ENCODE measurements at places on chromosomes 7 and 10.

DNA sequence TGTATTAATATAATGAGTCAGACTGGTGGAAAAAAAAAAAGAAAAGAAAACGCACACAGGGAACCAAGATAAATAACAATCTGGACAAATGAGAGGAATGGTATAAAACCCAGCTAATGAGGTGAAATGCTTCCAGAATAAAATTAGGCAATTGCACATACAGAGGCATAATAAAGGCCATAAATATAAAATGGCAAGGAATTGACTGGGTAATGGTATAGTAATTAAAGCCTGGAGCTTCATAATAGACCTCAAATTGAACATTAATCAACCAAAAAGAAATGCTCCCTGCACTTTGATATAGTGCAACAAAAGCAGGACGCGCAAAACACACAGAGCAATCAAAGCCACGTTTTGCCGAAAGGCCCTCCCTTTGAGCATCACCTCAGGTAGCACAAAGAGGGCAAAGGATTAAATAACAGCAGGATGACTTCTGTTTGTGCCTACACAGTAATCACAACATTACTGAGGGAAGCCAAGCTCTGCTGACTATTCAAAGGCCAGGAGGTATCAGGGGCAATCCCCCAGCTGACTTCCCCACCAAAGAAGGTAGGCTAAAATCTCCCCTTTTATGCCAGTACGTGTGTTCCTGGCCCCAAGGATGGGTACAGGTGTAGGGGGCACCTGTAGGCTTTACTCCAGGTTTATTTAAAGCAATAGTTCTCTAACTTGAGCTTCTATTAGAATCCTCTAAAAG is 343.7 kb downstream of the ELMO1 start:
- DNase-seq, result no peak

- DNase-seq, result no peak
These were observed 7.0 kb upstream of the RPEL1 start for GRCh38 chr10:103238506-103239252.

- DNase-seq, result no peak
These were observed 92.7 kb downstream of the NRG3 start for GRCh38 chr10:81967716-81968115.

DNA sequence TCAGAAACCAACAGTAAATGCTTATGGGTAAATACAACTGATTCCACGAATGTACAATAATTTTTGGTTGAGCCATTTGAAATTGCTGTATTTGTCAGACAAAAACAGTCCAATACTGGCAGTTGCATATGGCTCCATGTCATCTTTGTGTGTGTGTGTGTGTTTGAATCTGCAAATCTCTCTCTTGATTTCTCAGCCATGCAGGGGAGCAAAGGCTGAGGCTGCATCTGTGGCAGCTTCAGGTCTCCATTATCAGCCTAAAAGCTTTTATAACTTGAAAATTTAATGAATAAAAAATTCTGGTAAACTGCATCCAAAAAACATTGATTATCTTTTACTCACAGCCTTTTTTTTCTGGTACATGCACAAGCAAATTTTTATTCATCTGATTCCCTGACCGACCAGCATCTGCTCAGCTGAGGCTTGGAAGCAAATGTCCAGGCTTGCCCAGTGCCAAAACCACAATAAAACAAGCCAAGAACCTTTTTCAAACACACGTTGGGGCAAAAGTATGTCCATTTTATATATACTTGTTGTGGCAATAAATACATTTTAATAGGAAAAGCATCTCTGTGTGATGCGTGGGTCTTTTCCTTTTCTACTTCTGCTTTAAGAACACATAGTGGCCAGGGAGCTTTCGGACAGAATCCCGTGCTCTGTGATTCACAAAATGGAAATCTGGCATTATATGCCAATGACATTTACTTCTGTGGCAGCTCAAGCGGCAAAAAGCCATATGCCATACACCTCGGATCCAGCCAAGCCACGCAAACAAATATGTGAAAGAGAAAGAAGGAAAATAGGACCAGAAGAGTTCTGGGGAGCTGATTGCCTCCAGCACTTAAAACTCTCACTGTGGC is 275.6 kb upstream of the AOAH start:
- DNase-seq, result no peak

DNA sequence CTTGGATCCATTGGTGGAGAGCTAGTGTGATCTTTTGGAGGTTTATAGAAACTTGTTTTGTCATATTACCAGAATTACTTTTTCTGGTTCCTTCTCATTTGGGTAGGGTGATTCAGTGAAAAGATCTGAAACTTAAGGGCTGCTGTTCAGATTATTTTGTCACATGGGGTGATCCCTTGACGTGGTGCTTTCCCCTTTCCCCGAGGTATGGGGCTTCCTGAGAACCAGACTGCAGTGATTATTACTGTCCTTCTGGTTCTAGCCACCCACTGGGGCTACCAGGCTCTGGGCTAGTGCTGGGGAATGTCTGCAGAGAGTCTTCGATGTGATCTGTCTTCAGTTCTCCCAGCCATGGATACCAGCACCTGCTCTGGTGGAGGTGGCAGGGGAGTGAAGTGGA is 1030.0 kb downstream of the GRM8 start:
- DNase-seq, result no peak

GRCh38 chr7:24200407-24200966 is 83.5 kb upstream of the NPY start:
- DNase-seq, result no peak

GRCh38 chr7:75584354-75584753 is 92.2 kb downstream of the SPDYE5 start:
- no peak for DNase-seq

DNA sequence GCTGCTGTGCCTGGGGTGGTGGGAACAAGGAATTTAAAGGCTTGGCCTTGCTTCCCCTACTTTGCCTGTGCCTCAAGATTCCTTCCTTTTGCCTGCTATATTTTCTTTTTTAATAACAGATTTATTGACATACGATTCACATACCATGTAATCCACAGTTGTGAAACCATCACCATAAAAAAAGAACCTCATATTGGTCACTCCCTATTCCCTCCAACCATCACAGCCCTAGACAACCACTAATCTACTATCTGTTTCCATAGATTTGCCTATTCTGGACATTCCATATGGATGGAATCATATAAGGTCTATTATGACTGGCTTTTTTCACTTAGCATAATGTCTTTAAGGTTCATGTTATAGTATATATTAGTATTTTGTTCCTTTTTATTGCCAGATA is 59.3 kb upstream of the TRIM8 start:
- DNase-seq, result no peak

GRCh38 chr10:86981716-86982115 is 13.4 kb downstream of the ADIRF start:
- no peak for DNase-seq

GRCh38 chr10:26621243-26621888 is 76.1 kb upstream of the PDSS1 start:
- DNase-seq, result no peak

DNA sequence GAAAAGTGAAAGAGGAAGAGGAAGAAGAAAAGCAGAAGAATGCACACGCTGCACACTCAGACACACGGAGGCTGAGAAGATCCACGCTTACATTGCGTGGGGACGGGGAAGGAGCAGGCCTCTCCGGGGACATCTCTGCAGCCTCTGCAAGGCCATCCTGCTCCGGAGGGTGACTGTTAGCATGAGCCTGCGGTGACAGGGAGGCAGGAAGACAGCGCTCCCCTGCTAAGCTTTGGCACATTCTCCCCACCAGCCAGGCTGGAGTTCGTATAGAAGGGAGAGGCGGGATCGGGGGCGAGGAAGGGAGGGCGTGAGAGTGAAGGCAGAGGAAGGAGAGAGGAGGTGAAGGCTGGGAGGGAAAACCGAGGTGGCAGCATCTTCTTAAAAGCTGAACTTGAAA is 366.0 kb upstream of the SHH start:
- DNase-seq, result no peak

DNA sequence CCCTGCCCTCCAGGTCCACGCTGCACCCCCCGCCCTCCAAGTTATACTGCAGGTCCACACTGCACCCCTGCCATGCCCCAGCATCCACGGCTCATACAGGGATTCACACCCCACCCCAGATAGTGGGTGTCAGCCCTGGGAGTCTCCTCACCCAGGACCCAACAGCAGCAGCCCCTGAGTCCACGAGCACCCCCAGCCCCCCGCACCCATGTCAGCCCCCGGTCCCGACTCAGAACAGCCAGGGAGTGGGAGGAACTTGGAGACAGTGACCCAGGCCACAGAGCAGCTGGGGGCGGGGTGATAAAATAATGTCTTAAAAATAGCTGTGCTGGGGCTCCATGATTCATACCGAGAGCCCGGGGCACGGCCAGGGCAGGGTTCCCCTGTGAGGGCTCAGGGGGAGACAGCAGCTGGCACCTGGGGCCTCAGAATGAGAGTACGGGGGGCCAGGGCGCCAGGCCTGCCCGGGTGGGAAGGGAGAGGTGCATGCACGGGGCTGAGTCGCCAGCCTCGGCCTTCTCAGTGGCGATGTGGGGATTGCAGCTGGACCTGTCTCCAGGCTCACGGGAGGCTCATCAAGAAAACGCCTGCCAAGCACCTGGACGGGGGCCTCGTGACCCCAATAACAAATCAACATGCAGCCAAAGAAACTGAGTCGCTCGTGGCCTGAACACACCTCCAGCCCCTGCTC is 29.8 kb downstream of the ADAP1 start:
- no peak for DNase-seq

DNA sequence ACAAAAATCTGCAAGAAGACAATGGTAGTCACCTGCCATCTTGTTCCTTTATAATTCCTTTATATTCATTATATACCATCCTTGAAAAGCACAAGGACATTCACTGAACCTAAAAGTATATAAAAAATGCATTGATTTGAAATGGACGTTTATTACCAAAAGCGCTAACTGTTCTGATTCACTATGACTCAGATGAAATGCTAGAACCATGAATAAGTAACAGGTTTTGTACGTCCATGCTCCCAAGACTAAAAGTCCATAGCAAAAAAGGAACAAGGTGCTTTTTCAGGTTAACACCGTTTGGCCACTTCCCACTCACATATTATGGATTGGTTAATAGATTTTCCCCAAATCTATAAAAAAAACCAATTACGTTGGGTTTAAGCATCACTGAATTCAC is 109.4 kb downstream of the PPP1R17 start:
- DNase-seq, result no peak

- no peak for DNase-seq
These were observed 95.8 kb downstream of the ARHGAP22 start for GRCh38 chr10:48508791-48509772.

DNA sequence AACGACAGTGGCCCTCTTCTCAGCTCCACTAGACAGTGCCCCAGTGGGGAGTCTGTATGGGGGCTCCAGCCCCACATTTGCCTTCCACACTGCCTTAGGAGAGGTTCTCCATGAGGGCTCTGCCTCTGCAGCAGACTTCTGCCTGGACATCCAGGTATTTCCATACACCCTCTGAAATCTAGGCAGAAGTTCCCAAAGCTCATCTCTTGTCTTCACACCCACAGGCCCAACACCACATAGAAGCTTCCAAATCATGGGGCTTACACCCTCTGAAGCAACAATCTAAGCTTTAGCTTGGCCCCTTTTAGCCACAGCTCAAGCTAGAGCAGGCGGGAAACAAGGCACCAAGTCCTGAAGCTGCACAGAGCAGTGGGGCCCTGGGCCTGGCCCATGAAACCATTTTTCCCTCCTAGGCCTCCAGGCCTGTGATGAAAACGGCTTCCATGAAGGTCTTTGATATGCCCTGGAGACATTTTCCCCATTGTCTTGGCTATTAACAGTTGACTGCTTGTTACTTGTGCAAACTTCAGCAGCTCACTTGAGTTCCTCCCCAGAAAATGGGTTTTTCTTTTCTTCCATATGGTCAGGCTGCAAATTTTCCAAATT is 89.2 kb downstream of the KBTBD2 start:
- DNase-seq, result no peak

GRCh38 chr7:128177768-128178550 is 63.1 kb upstream of the LEP start:
- DNase-seq, result no peak

- DNase-seq, result no peak
These were observed 25.1 kb downstream of the UPP1 start for GRCh38 chr7:48114115-48114514.

DNA sequence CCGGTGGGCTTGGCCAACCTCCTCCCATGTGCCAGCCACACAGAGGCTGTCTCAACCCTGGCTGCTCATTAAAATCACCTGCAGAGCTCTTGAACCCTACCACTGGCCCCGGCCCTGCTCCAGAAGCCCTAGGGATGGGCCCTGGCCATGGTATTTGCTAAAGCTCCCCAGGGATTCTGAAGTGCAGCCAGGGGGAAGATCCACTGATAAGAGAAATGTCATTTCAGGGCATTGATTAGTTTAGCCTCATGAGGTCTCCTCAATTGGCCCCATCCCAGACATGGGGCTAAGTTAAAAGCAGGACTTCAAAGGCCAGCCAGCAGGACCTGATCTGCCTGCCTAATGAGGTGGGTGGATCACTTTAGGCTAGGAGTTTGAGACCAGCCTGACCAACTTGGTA is 65.2 kb downstream of the ABRAXAS2 start:
- no peak for DNase-seq

- no peak for DNase-seq
These were observed 18.6 kb downstream of the RABGEF1 start for GRCh38 chr7:66758950-66759628.

DNA sequence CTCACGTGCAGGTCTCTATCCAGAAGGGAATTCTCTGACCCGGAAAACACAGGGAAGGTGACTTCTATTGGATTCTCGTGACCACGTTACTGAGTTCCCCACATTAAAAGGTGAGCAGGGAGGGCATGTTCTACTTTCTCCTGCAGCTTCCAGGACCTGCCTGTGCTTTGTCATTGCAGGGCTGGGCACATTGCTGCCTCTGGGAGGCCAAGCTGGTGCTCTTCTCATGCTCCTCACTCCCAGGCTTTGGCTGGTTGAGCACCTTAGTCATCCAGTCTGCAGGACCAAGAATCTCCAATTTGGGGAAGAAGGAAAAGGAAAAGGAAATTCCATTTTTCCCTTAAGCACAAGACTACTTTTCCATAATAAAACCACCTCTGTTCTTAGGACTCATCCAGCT is 86.5 kb upstream of the TMEM72 start:
- no peak for DNase-seq

DNA sequence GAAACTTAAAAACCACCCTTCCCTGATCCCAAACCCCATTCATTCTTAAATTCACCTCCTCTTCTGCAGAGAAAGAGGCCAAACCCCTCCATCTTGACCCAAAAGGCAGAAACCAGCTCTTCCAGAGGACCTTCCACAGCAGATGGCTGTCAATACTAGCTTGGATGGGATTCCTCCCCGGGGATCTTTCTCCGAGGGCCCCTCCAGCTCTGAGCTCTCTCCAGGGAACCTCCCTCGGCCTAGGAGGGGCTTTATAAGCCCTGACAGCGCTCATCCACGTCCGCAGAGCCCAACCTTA is 5.4 kb downstream of the TNRC18 start:
- DNase-seq, result no peak

DNA sequence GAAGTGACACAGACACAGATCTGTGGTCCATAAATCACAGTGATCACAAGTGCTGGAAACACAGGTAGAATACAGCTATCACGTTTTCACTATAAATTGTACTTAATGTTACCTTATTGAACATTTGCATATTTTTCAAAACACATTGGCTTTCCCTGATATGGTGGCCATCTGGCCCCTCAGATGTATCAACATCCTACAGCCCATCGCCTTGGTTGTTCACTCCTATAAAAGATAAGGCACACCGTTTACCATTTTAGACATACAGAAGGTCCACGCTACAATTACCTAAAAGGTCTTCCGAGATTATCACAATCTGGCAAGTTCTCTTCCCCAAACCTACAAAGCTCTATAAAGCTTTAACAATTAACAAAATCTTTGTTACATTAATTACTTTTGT is 91.4 kb downstream of the SRPK2 start:
- DNase-seq, result no peak

GRCh38 chr10:12184165-12184564 is 11.5 kb downstream of the NUDT5 start:
- DNase-seq, result no peak

- DNase-seq, result no peak
These were observed 8.3 kb upstream of the BCL7B start for GRCh38 chr7:73565675-73566340.
